ENCODE measurements at places on chromosomes 3 and 15.

DNA sequence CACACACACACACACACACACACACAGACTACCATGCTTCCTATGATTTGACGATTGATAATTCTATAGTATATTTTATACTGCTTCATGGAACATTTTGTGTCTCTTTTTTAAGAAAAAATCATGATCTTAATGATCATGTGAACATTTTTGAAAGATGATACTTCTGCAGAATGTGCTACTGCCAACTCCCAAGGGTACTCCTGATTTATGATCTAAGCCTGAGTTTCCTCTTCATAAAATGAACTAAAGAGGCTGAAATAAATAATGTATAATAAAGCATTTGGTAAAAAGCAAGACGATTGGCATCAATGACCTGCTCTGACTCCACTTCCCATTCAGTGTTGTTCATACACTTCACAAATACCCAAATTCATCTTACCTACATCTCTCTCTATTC lies 333.8 kb upstream of the RBMS3 start:
- DNase-seq: no peak

DNA sequence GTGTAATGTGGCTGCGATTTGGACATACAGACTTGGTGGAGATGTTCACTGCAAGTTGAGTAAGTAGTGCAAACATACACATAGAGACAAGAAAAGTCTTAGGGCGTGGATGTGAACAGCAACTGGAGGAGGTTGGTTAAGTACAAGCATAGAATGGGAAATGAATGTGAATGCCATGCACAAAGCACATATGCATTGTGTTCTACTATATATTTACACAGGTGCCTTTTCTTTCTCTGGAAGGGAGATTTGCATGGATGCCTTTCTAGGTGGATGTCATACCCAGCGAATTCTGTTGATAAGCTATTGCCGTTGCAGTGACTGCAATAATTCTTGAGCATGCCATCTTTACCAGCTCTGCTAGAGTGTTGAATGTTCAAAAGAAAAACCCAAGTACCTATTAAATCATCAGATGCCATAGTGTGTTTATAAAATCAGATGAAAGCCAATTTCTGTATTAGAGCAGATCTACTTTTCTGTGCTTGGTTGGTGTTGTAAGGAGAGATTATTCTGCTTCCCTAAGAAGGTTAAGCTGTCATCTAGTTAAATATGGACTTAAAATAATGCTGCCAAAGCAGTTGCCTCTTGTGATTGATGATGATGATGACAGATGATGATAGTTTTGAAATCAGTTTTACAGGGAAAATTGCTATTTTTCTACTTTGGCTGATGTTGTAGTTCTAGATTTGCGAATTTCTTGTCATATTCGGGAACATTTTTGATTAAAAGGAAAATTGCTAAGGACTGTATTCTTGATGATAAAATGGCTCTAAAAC lies 148.4 kb downstream of the CNTN4 start:
- no peak for DNase-seq

DNA sequence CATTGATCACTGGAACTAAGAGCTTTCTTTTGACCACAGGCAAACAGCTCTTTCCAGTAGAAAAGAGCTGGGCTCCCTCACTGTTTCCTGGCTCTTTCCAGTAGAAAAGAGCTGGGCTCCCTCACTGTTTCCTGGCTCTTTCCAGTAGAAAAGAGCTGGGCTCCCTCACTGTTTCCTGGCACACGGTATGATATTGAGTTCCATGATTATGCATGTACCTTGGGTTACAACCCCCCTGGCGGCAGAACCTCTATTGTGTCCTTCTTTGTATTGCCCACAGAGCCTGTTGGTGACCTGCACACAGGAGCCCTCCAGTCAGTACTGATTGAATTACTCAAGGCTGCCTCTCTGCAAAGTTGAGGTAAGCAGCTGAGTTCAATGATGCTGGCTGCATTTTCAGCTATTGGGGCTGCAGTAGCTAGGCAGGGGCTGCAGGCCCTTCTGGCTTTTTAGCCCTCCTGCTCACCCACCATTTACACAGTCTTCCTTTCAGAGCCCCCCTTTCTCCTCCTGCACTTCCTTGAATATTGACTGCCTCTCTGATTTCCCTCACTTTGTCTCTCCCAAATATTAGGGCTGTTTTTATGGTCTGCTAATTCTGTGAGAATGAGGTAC lies 10.2 kb downstream of the ACKR2 start:
- DNase-seq: peak; percentile 58

DNA sequence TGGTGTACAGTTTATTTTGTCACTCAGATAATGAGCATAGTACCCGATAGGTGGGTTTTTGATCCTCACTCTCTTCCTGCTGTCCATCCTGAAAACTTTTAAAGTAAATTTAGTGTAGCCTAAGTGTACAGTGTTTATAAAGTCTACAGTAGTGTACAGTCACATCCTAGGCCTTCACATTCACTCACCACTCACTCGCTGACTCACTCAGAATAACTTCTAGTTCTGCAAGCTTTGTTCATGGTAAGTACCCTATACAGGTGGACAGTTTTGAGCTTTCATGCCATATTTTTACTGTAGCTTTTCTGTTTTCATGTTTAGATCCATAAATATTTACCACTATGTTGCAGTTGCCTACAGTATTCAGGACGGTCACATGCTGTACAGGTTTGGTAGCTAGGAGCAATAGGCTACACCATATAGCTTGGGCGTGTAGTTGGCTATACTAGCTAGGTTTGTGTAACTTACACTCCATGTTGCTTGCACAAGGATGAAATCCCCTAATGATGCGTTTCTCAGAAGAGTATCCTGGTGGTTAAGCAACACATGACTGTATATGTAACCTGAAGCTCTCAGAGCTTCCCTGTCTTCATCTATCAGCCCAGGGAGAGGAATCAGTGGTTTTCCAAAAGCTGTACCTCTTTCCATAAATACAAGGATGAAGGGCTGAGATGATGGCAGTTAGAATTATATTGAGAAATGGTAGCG lies 87.6 kb upstream of the SLC25A26 start:
- no peak for DNase-seq

DNA sequence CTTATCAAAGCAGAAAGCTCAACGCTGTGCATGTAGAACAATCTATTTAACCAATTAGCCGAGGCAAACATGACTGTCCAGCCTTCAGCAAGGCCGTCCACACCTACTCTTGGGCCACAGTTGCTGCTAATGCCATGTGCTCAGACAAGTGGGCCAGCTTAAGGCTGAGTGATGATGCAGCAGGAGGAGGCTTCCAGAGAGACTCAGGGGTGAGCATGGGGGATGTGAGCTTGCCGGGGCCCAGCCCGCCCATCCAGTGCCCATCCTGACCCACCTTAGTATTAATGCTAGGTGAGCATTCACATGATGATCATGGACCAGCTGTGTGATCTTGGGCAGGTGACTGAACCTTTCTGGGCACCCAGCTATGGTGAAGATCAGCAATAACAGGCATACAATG lies 150.1 kb downstream of the TPRA1 start:
- no peak for DNase-seq

DNA sequence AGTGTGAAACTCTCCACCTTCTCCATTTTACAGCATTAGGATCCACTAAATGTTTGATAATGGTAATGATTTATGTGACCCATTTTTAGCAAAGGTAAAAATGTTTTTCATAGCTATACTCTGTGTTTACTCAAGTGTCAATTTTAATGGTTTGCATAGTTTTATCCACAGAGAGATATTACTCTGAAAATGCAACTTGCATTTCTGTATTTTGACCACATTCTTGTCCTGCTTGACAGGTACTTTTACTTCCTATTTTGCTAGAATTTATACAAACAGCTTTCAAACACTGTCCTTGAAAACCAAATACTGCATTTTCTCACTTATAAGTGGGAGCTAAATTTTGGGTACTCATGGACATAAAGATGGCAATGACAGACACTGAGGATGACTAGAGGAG lies 62.9 kb downstream of the SERPINI1 start:
- DNase-seq: no peak

DNA sequence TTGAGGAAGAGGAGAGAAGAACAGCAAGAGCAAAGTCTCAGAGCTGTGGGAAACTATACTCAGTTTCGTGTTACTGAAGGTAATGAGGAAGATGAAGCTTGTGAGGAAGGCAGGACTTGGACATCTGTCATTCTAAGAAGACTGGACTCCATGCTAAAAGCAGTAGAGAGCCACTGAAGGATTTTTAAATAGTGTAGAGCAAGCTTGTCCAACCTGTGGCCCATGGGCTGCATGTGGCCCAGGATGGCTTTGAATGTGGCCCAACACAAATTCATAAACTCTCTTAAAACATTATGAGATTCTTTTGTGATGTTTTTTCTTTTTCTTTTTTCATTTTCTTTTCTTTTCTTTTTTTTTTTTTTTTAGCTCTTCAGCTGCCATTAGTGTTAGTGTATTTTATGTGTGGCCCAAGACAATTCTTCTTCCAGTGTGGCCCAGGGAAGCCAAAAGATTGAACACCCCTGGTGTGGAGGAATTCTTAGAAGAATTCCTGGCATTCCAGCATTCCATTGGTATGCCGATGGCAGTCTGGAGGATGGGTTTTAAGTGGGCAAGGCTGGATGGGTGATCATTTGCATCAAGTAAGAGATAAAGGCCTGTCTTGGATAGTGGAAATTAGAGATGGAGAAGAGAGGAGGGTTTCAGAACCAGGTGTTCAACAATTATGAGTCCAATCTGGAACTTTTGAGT lies 6.9 kb upstream of the NFKBIZ start:
- DNase-seq: no peak

DNA sequence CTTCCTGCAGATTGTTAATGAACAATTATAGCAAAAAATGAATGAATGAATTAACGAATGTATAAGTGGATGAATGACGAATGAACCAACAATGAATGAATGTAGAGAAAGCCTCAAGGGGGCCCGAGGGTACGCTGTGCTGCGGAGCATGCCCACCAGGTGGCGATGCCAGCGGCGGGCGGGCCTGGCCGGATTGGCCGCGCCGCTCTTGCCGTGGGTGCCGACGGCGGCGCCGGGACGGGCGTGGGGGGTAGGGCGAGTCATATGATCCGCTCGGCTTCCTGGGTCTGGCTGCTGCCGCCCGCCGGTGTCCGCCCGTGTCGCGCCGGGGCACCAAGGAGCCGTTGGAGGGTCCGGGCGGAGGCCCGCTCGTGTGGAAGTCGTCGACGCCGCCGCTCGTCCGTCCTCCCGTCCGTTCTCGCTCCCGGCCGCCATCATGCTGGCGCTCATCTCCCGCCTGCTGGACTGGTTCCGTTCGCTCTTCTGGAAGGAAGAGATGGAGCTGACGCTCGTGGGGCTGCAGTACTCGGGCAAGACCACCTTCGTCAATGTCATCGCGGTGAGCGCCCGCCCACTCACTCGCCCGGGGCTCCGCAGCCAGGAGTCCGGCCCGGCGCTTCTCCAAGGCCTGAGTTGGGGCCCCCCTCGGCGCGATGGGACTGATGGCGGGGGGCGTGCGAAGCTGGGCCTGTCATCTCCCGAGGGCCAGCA lies at the start of gene ARL8B:
Gene ARL8B (plus strand): TSS at position 263 of the 711 bp plus-strand sequence. CDS start 174 bp downstream, at position 437.
- peak; percentile 84 for DNase-seq

GRCh38 chr3:15673536-15673935 lies 72.0 kb downstream of the BTD start:
- no peak for DNase-seq

GRCh38 chr3:73576999-73577461 lies 47.7 kb downstream of the PDZRN3 start:
- DNase-seq: no peak

- no peak for DNase-seq
Observed at GRCh38 chr3:45164056-45164455, 17.9 kb upstream of the CDCP1 start.

DNA sequence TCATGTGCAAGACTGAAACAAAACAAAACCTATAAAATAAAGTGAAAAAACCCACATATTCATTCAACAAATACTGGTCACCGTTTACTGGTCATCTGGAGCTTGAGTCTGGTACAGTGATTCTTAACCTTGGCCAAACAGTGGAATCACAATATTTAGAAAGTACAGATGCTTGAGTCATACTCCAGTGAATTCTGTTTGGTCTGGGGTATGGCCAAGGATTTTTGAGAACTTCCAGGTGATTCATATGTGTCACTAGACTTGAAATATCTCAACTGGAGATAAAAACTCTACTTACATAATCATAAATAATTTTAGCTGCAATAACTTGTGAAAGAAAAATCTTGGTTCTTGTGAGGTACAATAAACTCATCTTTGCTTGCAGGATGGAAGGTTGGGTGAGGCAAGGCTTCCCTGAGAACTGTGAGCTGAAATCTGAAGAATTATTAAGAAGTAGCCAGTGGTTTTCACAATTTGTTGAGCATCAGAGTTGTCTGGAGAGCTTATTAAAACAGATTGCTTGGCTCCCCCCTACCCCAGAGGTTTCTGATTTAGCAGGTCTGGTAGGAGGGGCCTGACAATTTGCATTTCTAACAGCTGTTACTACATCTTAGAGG lies 9.6 kb downstream of the NEK11 start:
- peak; percentile 70 for DNase-seq

- DNase-seq: no peak
Observed at GRCh38 chr15:50261981-50262380, 3.5 kb downstream of the HDC start.

DNA sequence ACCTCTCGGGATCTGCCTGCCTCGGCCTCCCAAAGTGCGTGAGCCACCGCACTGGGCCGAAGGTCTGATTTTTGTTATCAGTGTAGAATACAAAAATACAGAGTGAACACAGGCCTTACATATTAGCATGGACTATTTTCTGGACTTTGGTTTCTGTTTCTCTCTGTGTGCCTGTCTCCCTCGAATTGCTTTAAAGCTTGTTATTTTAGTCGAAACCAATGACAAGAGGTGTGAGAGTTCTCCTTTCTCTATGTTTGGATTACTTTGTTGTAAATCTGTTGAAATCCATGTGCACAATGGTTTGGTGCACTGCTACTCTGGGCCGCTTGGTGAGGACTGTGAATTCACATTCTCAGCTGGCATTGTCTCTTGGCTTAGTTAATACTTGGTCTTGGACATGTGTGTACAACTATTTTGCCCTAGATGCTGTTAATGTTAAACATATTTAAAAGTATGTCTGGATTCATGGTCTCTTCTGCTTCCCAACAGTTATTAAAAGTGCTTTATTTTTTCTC lies 23.9 kb downstream of the MED12L start:
- DNase-seq: no peak

- peak; percentile 61 for DNase-seq
Observed at GRCh38 chr3:54853573-54854404, 74.1 kb downstream of the LRTM1 start.

DNA sequence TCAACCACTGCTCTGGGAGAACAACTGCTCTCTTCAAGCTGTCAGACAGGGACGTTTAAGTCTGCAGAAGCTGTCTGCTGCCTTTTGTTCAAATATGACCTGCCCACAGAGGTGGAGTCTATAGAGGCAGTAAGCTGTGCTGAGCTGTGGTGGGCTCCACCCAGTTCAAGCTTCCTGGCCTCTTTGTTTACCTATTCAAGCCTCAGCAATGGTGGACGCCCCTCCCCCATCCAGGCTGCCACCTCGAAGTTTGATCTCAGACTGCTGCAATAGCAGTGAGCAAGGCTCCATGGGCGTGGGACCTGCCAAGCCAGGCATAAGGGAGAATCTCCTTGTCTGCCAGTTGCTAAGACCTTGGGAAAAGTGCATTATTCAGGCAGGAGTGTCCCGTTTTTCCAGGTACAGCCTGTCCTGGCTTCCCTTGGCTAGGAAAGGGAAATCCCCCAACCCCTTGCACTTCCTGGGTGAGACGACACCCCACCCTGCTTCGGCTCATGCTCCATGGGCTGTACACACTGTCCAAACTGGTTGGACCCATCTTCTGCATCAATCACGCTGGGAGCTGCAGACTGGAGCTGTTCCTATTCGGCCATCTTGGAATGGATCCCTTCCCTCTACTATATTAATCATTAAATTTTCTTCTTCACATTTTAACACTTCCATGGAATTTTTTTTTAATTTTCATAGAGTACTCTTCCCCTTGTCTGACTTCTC lies 167.0 kb upstream of the UBE2E2 start:
- DNase-seq: peak; percentile 26
